NCI-H1436 treated with DMSO at 0.1 percent for 48 hours (cell line): ENCODE measurements at places on chromosomes 11 and 22.

DNA sequence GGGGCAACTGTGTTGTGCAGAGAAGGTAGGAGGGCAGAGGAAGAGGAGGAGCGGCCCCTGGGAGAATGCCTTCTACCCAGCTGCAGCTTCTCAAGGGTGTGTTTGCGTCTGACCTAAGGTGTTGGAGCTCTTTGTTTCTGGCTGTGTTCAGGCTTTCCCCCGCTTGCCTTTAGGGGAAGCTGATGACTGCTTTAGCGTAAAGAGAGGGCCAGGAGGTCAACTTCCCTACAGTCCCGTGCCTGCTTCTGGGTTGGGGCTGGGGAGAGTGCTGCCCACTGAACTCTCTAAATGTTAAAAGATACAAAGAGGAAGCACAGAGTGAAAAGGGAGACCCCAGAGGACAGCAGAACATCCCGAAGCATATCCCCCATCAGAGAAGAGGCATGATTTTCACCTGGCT is 99.2 kb downstream of the PTPRJ start:
- no peak for DNase-seq

DNA sequence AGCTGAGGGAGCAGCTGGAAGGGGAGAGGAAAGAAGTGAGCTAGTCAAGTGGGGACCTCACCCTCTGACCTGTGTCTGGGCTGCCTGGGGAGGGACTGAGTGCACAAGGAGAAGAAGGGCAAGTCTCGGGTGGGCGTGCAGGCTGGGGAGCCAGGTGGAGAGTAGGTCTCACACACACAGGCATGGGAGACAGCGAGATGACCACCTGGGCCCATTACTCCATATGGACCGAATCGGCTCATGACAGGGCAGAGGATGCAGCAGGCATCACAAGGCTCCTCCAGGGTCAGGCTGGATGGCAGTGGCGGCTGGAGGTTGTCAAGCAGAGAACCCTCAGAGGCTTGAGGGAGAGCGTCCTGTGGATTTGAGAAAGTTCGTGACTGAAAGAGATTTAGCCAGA is 63.5 kb downstream of the CEP164 start:
- no peak for DNase-seq

DNA sequence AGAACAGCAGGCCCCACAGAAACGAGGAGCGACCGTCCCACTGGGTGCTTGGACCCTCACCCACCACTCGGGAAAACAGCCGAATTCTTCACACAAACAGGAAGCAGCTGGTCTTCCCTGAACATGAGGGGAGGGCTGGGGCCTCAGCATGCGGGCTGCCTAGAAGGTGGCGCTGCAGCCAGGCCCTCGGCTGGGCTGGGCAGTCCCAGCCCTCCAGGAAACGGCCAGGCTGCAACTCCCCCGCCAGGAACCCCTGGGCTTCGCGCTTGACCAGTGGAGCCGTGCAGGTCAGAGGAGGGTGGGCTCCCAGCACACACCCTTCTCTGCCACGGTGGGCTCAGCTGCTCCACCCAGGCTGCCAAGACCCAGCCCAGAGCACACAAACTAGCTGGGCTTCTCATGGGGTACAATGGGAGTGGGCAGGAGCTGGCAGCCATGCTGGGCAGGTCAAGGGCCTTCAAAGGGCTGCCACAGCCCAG is 29.6 kb downstream of the IGF2 start:
- DNase-seq = no peak

DNA sequence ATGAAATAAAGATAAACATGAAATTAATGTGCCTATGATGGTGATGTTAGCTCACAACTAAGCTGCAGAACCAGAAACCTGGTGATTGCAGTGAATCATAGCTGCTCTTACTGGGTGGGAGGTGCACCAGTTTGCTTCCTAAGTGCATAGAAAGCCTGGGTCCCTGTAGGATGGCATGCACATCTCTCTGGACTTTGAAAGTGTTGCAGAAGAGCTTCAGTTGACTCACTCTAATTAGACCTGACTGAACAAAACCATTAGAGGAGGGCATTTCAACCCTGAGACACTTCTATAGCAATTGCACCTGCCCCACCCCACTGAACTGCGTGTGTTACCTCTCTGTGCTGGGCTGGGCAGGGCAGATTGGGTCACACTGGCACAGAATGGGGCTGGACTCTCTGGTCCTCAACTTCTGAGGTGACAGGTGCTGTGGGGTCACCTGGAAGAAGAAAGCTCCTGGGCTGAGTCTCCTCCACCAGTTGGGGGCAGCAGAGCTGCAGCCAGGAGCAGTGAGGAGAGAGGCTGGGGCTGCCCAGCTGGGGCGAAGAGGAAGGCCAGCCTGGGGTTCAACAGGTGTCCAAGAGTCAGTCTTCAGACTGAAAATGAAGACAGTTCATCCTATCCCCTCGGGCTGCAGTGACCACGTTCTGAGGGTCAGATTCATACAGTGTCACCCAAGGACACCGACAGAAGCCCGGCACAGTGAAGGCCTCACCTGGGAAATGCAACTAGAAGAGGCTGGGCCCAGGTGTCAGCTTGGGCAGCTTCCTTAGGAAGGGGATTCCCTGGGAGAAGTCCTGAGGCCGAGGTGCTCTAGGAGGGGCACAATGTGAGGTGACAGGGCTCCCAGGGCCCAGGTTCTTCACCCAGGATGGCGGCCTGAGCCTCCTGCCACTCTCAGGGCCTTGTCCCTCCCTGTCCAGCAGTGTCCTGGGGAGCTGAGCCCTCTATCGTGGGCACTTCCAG is 58.1 kb downstream of the GGTLC2 start:
- no peak for DNase-seq

DNA sequence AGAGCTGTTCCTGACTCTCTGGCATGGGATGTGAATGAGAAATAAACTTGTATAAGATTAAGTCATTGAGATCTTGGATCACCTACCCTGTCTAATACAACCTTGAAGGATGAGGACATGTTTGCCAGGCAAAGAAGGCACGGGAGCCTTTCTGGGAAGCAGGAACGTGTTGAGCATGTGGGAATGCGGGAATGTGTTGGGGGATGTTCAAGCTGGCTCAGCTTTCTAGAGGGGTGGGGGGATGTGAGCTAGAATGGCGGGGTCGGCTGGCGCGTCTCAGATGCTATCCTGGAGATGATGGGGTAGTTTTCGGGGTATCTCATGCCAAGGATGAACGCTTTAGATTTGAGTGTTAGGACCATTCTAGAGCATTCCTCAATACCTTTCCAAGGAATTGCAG is 227.1 kb downstream of the DSCAML1 start:
- DNase-seq = no peak

GRCh38 chr11:838441-839279 is 3.7 kb downstream of the POLR2L start:
- no peak for DNase-seq

- no peak for DNase-seq
Measured at GRCh38 chr11:69008737-69009440, 4.2 kb downstream of the MRGPRF start.

GRCh38 chr11:11980841-11981308 is 27.6 kb downstream of the DKK3 start:
- DNase-seq = no peak

DNA sequence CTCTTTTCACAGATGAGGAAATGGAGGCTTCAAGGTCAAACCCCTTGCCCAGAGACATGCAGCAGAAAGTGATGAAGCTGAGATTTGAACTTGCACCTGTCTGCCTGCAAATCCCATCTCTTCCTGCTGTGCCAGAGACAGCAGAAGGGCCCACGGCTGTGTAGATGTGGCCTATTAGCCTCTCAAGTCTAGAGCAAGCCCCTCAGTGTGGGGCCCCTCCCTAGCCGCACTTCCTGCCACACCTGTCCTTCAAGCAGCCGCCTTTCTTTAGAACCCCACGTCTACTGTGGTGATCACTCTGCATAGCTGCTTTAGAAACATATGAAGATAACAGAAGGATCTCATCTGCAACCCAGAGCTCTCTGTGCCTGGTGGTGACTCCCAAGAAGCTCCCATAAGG is 41.2 kb upstream of the JAM3 start:
- no peak for DNase-seq

- no peak for DNase-seq
Measured at GRCh38 chr11:132311703-132312102, 941.3 kb downstream of the NTM start.

DNA sequence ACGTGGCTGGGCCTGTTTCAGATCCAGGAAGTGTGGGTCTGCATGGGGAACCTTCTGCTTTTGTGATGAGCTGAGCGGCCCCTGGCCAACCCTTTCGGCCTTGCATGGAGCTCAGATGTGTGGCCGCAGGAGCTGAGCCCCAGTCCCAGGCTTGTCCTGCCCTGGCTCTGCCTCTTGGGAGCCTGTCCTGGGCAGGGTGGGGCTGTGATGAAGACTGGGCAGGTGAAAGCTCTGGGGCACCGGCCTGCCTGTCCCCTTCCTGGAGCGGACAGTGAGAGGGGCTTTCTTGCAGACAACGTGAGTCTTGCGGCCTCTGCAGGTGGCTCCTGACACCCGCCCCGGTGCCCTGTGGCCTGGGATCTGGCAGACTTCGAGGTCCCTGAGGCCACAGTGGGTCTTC is 1296.6 kb downstream of the BRD1 start:
- no peak for DNase-seq

GRCh38 chr22:34429314-34429713 is 509.0 kb upstream of the LARGE1 start:
- DNase-seq = no peak

GRCh38 chr11:64113462-64113780 is 52.5 kb downstream of the MACROD1 start:
- no peak for DNase-seq

DNA sequence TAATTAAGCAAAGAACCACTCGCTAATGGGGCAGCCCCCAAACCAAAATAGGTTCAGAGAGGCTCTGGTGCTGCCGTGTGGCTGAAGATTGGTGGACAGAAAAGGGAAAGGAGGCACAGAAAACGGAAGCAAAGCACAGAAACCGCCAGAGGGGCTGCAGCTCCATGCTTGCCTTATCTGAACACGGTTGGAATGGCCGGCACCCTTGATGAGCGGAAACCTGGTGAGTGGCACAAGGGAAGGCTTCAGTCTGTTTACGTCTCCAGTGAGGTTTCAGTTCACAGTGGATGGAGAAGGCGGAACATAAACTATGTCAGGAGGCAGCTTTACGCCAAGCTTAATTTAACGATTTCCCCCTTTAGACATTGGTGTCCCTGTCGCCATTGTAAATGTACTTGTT is 5.2 kb upstream of the PRR33 start:
- no peak for DNase-seq

DNA sequence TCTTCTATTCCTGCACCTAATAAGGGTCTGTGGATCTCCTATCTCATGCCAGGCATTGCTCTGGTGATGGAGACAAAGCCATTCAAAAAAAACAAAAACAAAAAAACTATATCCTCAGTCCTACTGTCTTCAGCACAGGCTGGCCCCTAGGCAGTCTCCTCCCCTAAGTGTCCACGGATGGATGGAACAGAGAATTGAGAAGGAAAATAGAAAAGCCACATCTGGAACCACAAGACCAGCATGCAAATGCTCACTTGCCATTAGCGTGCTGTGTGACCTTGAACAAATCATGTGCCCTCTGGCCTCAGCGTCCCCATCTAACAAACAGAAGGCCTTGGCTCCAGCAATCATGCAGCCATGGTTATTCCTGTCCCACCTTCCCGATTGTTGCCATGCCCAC is 32.7 kb upstream of the CD82 start:
- DNase-seq = no peak

DNA sequence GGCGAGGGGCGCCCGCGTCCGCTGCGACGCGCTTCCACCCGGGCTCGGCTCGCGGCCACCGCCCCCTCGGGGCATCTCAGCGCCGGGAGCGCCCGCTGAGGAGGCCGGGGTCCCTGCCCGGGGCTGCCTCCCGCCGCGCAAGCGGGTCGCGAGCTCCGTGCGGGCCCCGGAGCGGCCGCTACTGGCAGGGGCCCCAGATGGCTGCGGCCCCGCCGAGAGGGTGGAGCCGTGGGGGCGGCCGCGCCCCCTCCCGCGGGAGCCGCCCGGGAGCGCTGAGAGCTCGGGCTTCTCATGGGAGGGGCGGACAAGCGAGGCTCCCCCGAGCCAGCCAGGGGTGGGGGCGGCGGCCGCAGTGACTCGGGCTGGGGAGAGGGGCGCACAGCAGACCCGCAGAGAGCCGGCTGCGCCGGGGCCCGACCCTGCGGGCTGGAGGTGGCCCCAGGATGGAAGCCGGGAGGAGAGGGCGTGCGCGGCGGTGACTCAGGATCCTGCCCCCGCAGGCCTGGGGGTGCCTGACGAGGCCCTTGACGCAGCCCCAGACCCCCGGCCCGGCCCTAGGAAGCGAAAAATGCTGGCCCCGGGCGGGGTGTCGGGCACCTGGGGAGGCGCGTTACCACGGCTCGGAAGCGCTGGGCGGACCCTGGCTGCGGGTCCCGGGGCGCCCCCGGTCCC is 603 bp upstream of the ZFTA start:
- no peak for DNase-seq
